NCI-H1092 (cell line): ENCODE measurements at places on chromosomes 2 and 18.

DNA sequence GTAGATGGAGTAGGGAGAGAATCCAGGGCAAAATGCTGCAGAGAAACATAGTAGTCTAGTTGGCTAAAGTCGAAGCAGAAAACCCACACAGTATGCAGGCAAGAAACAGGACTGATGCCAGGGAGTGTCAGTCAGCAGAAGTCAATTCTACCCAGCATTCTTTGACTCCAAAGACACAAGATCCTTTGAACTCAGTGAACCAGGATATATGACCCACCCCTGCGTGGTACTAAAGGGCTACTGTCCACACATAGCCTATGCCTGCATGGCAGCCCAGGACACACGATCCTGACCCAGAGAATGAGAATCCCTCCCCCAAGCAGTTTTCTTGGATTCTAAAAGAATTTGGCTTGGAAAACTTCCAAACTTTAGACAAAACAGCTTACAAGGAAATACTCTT is 42.5 kb downstream of the ALK start:
- no peak for DNase-seq

GRCh38 chr18:69795791-69796190 is 151.9 kb downstream of the CD226 start:
- no peak for DNase-seq

GRCh38 chr2:111898703-111899514 is 502 bp downstream of the MERTK start:
- no peak for DNase-seq

- no peak for DNase-seq
These were observed 250.8 kb upstream of the ZEB2 start for GRCh38 chr2:144770616-144771230.
